ENCODE measurements at places on chromosomes 2 and 18. TPM values are rescaled to one million over a fixed set of nuclear protein-coding genes. Genes with fewer than 3 reads are reported as not detected.

- DNase-seq: peak; percentile 38
These were observed 495.1 kb upstream of the TCF4 start for GRCh38 chr18:56083097-56083521.

GRCh38 chr18:56089612-56090258 is 501.7 kb upstream of the TCF4 start:
- no peak for DNase-seq

DNA sequence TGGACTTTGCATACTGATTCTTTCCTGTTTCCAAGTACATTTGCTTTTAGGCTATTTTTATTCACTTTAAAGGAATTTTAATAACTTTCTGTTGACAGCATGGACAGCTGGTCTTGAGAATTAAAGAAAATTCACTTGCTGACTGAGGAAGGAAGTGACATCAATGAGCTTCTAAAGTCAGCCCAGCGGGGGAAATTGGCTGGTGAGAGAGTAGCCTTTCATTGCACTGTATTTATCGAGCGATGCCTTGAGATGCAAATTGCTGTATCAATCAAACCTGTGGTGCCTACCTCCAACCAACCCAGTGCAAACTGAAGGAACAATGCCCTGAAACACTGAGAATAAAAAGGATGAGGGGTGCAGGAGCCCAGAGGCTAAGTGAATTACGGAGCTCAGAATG is 91.4 kb upstream of the AQP4 start:
- DNase-seq: no peak

- DNase-seq: no peak
These were observed 396.2 kb downstream of the ZNF516 start for GRCh38 chr18:76098674-76099411.

DNA sequence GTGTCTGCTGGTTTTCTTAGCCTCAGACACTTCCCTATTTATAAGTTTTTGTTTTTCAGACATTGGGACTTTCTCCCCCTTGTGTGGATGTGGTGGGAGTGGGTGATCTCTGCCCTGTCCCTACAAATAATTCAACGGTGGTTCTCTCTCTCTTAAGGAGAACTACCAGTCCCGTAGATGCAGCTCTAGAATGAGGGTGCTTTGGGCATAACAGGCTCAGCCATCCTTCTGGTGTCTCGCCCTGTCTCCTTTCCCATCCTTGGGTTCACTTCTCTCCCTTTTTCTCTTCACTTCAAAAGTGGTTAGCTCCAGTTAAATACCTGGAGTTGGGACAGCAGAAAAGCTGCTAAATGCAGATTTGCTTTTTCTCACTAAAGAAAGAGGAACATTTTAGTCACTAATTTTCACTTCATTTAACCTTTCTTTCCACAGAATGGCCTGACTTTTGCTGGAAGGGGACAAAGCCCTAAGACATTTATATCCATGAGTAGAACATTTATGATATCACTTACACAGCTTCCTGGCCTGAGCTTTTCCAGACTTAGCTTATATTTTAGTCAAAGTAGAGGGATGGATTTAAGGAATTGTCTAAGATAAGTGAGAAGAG is 121.2 kb upstream of the CXCR4 start:
- no peak for DNase-seq

GRCh38 chr2:71749671-71750101 is 296.3 kb downstream of the DYSF start:
- no peak for DNase-seq

MC2R gene
- total RNA-seq: not detected

IL18RAP gene
- total RNA-seq: 1.3 TPM

VWC2L gene
- total RNA-seq: not detected

RESP18 gene
- total RNA-seq: not detected
